SJSA1 (cell line): ENCODE measurements at places on chromosomes 16 and 17.

GRCh38 chr16:57663917-57664661, 4.0 kb upstream of the ADGRG3 start:
- no peak for DNase-seq

DNA sequence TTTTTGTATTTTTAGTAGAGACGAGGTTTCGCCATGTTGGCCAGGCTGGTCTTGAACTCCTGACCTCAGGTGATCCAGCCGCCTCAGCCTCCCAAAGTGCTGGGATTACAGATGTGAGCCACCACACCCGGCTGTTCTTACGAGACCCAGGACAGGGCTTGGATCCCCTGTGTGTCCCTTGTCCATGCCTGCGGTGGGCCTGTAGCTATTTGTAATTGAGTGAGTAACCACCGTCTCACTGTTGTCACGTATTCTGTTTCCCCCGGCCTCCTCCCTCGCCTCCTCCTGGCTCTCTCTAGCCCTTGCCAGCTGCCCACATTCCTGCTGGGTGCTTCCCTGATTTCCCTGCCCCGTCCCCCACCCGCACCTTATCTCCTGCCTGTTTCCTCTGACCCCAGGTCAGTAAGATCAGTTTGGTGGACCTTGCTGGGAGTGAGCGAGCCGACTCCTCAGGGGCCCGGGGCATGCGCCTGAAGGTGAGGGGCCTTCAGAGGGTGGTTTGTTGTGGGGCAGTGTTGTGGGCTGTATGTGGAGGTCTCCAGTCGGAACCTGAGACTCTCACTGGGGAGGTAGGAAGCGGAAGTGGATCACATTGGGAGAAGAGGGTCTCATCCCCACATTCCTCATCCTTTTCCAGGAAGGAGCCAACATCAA, 5.6 kb downstream of the KIF1C start:
- DNase-seq, result no peak

- no peak for DNase-seq
Measured at GRCh38 chr17:78323826-78324390, 36.0 kb downstream of the SOCS3 start.

DNA sequence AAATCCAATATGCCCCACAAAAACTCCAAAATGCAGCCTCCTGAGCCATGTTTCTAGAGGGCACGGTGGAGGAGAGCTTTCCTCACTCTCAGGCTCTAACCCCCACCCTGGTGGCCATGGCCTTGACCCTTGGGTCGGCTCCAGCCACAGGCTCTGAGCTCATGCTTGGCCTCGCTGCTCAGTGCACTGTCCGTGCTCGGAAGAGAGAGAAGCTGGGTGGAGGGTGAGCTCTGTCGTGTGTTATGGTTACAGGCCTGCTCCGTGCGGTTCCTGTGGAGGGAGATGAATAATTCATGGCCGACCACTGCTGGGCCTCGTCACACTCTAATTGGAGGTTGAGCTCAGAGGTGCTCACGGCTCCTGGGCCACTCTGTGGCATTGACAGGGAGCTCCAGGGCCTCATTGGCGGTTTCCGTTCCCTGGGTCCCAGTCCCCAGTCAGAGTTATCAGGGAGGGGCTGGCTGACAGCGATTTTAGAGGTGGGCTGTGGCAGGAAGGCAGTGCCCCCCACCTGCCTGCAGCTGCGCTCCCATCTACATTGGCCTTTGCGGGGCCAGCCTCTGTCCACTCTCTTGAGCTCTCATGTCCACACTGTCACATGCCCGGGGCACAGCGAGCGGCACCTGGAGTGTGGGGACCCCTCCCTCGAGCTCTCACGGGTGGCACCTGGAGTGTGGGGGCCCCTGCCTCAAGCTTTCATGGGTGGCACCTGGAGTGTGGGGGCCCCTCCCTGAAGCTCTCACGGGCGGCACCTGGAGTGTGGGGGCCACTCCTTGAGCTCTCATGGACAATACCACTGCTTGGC, 24.9 kb downstream of the ACSF3 start:
- DNase-seq, result no peak

DNA sequence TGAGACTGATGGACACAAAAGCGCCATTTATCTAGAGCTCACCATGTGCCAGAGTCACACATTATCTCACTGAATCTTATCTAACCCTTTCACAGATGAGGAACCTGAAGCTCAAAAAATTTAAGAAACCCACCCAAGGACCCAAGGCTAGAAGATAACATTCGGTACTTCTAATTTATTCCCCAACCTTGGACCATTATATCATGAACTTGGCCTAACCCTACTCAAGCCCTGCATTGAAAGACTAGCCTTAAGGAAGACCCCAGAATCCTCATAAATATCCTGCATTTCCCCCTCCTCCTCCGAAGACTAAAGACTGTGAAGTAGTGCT, 548 bp upstream of the DYNC1LI2 start:
- no peak for DNase-seq

- no peak for DNase-seq
Measured at GRCh38 chr16:83911290-83911689, 12.4 kb downstream of the MLYCD start.

GRCh38 chr17:79150035-79150733, 75.6 kb downstream of the ENGASE start:
- no peak for DNase-seq

- no peak for DNase-seq
Measured at GRCh38 chr16:10121897-10122425, 60.3 kb downstream of the GRIN2A start.

GRCh38 chr17:5759501-5759925, 175.2 kb upstream of the NLRP1 start:
- no peak for DNase-seq

GRCh38 chr17:69492410-69493071, 78.0 kb downstream of the MAP2K6 start:
- DNase-seq, result peak; percentile 70

DNA sequence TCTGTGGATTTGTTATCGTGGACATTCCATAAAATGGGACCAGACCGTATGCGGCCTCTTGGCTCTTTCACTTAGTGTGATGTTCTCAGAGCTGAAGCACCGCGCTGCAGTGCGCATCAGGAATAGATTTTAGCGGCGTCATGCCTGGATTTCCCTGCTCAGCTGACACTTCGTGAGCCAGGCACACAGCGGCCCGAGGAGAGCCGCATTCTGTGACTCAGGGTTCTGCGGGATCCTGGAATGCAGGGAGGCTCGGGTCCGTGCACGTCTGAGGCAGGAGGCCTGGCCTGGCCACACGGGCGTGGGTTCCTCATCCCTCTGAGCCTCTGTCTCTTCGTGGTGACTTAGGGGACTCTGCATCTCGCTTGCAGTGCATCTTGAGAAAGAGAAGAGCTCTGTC, 13.4 kb downstream of the CBFA2T3 start:
- no peak for DNase-seq

- DNase-seq, result no peak
Measured at GRCh38 chr17:45430006-45430737, 2.5 kb downstream of the ARHGAP27 start.

- DNase-seq, result no peak
Measured at GRCh38 chr16:8522757-8523156, 67.6 kb downstream of the TMEM114 start.

DNA sequence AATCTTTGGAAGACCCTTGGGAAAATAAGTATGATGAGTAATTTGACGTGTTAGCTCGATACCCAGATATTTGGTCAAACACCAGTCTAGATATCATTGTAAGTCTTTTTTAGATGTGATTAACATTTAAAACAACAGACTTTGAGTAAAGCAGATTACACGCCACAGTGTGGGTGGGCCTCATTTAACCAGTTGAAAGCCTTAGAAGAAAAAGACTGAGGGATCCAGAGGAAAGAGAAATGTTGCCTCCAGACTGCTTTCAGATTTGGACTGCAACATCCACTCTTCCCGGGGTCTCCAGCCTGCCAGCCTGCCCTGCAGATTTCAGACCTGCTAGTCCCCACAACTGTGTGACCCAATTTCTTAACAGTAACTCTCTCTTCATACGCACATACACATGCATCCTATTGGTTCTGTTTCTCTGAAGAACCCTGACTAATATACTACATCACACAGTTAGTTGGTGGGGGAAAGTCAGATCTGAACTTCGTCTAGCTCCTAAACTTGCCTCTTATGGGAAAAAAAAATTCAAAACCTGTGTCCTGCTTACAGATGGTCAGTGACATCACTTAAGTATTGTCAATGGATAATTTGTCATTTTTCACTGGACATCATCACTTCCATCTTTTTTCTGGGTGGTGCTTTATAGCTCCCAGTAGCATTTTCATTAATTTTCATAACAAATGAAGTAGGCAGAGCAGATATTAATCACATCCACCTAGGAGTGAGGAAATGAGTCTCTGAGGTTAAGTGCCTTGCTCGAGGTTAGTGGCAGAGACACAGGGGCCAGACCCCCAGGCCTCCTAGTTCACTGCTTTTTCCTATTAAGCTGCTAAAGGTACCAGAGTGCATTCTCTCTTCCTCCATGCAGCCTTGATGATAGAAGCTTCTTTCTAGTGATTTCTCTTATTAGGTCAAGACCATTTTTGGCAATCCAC, 107.7 kb upstream of the TOB1 start:
- DNase-seq, result no peak

DNA sequence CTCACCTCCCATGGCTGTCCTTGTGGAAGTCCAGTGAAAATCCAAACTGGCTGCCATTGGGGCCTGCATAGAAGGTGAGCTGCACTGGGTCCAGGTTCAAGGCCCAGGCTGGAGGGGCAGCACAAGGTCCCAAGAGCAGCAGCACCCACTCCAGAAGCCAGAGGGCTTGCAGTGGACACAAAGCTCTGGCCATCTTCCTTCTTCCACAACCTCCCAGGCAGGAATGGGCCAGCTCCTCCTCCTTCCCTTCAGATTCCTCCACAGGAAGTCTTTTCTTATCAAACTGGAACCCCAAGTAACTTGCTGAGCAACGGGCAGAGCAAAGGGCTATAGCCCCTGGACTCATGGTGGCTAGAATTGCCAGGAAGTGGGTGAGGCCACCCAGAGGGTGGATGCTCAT, at the start of gene ITGA2B:
Gene ITGA2B, minus strand, starts transcription at position 369 of the 400 bp plus-strand sequence. Its CDS starts 176 bp downstream, at position 193.
- DNase-seq, result no peak

- DNase-seq, result no peak
Measured at GRCh38 chr17:4362141-4362540, 4.3 kb downstream of the UBE2G1 start.

GRCh38 chr16:4525634-4526277, 12.8 kb downstream of the CDIP1 start:
- DNase-seq, result peak; percentile 85

DNA sequence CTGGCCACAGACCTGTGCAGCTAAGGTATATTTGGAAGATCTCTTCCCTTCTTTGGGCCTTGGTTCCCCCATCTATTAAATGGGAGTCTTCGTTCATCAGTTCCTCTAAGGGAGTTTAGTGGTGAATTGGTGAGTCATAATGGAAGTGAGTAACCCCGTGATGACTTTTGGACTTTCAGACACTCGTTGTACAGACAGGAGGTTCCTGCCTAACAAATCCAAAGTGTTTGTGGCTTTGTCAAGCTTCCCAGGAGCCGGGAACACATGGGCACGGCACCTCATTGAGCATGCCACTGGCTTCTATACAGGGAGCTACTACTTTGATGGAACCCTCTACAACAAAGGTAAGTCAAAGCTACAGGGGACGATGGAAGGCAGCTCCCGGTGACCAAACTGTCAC, 40.4 kb downstream of the WSCD1 start:
- DNase-seq, result no peak

- DNase-seq, result no peak
Measured at GRCh38 chr16:27699540-27699939, 149.6 kb downstream of the KATNIP start.

- no peak for DNase-seq
Measured at GRCh38 chr16:11439790-11440656, 94.8 kb downstream of the RMI2 start.

DNA sequence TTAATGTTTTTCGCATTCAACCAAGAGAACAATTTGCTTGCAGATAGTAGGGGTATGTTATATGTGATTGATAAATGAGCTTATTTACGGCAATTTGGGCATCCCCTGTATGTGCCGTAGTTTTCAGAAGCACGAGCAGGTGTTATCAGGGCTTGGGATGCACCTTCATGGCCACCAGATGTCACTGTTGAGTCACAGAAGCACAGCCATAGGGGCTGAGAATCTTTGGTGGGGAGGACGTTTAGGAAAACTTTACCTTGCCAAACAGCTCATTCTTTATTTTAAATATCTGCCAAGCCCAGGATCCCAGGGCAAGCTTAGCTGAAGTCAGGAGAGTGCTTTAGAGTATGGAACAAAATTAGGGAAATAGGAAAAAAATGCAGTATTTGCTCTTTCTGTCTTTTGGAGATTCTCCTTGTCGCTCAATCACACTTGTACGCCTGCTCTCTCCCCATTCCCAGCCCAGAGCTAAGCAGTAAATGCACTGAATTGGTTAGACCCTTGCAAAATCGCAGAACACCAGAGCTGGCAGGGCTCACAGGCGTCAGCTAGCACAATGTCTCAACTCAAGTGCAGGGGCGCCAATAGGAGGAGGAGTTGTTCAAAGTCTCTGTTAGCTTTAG, 93.6 kb upstream of the MPHOSPH6 start:
- peak; percentile 56 for DNase-seq

- peak; percentile 97 for DNase-seq
Measured at GRCh38 chr17:9115214-9116191, 94.2 kb downstream of the NTN1 start.

DNA sequence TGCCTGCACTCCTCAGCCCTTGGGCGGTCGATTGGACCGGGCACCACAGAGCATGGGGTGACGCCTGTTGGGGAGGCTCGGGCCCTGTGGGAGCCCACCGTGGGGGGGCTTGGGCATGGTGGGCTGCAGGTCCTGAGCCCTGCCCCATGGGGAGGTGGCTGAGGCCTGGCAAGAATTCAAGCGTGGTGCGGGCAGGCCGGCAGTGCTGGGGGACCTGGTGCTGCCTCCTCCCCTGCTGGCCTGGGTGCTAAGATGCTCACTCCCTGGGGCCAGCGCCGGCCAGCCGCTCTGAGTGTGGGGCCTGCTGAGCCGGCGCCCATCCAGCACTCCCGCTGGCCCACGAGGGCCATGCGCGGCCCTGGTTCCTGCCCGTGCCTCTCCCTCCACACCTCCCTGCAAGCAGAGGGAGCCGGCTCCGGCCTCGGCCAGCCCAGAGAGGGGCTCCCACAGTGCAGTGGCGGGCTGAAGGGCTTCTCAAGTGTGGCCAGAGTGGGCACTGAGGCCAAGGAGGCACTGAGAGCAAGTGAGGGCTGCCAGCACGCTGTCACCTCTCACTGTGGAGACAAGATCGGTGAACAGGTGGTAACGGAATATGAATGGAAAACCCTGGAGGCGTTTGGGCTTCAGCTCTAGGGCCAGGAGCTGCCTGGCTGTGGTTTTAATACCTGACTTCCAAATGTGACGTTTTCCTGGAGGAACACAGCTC, 28.5 kb downstream of the ST6GALNAC1 start:
- DNase-seq, result no peak

GRCh38 chr17:28812748-28813377, 29.7 kb downstream of the FAM222B start:
- DNase-seq, result no peak

- DNase-seq, result no peak
Measured at GRCh38 chr16:15542261-15542660, 100.7 kb downstream of the MARF1 start.

- DNase-seq, result no peak
Measured at GRCh38 chr17:51124640-51125503, 4.2 kb upstream of the SPAG9 start.

GRCh38 chr16:54862529-54862928, 68.1 kb upstream of the IRX5 start:
- no peak for DNase-seq

GRCh38 chr17:77470800-77471733, 330.3 kb downstream of the SEC14L1 start:
- DNase-seq, result peak; percentile 74

- no peak for DNase-seq
Measured at GRCh38 chr17:54194268-54194667, 371.5 kb downstream of the KIF2B start.

GRCh38 chr17:72205357-72205756, 84.5 kb downstream of the SOX9 start:
- DNase-seq, result no peak
